Large intestine (tissue), 12 donors: ENCODE measurements at places on chromosomes 13 and 19.

GRCh38 chr19:29609636-29610035 lies 3.6 kb downstream of the POP4 start:
- no peaks in the 10 kb centered on the region for H3K4me1 ChIP-seq
- no peaks in the 10 kb centered on the region for H3K27me3 ChIP-seq
- no peak for DNase-seq
- H3K4me3 ChIP-seq = no peak overlapping the region
- H3K36me3 ChIP-seq = peaks cover 49% of the 10 kb centered on the region

GRCh38 chr19:33270769-33271168 lies 31.6 kb downstream of the CEBPA start:
- no peaks in the 10 kb centered on the region for H3K36me3 ChIP-seq
- no peak overlapping the region for H3K4me3 ChIP-seq
- peaks cover 27% of the 10 kb centered on the region for H3K4me1 ChIP-seq
- H3K27me3 ChIP-seq = no peaks in the 10 kb centered on the region

DNA sequence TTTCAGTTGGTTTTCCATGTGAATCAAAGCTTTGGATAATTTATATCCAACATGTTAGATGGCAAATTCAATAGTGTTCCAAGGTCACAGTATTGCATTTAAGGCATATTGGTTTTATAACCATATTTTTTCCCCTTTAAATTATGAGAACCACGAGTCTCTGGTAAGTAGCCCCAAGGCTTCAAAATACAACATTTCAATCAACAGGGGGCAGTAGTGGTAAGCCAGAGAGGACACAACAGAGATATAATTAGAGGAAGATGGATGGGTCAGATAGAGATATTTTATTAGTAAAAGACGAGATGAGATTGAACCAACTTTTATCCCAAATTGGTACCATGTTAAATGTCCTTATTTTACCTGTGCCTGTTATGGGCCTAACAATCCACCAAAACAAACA lies 53.1 kb downstream of the KL start:
- no peaks in the 10 kb centered on the region for H3K27me3 ChIP-seq
- H3K36me3 ChIP-seq = no peaks in the 10 kb centered on the region
- H3K27ac ChIP-seq = no peak overlapping the region
- H3K4me1 ChIP-seq = no peaks in the 10 kb centered on the region
- no peak overlapping the region for H3K4me3 ChIP-seq

- H3K4me1 ChIP-seq = peaks cover 23% of the 10 kb centered on the region
- peak overlapping the region; percentile 55 for H3K4me3 ChIP-seq
- H3K27me3 ChIP-seq = no peaks in the 10 kb centered on the region
- DNase-seq = peak; percentile 58
- H3K36me3 ChIP-seq = peaks cover 9% of the 10 kb centered on the region
- H3K27ac ChIP-seq = peak overlapping the region; percentile 90
These were observed 324 bp upstream of the FBXO17 start for GRCh38 chr19:38975861-38976271.

GRCh38 chr13:51180853-51181511 lies 41.2 kb upstream of the FAM124A start:
- no peaks in the 10 kb centered on the region for H3K36me3 ChIP-seq
- DNase-seq = no peak
- H3K27me3 ChIP-seq = peaks cover 6% of the 10 kb centered on the region
- H3K4me1 ChIP-seq = no peaks in the 10 kb centered on the region
- no peak overlapping the region for H3K4me3 ChIP-seq
